ENCODE measurements at places on chromosomes 4 and X.
A peak's percentile ranks its signal among the peaks of the same experiment; 100 is the strongest.

DNA sequence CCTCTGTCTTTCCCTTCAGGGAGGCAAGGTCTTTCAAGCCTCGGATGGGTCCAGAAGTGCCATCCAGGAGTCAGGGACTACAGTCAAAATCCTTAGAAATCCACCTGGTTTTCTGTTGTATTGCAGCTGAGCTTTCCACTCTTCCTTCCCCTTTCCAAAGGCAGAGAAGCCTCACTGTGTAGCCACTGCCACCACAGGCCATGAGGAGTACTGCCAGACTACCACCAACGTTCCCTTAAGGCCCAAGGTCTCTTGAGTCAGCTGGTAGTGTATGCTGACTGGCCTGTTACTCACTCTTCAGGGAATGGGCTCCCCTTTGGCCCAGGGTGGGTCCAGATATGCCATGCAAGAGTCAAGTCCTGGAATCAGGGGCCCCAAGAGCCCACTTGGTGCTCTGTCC is 1454.1 kb downstream of the PCDH19 start:
- DNase-seq = no peak

GRCh38 chrX:128698573-128699181 is 646.5 kb upstream of the ACTRT1 start:
- no peak for DNase-seq

- peak; percentile 79 for DNase-seq
Observed at GRCh38 chr4:169009286-169010124, 550 bp downstream of the CBR4 start.

DNA sequence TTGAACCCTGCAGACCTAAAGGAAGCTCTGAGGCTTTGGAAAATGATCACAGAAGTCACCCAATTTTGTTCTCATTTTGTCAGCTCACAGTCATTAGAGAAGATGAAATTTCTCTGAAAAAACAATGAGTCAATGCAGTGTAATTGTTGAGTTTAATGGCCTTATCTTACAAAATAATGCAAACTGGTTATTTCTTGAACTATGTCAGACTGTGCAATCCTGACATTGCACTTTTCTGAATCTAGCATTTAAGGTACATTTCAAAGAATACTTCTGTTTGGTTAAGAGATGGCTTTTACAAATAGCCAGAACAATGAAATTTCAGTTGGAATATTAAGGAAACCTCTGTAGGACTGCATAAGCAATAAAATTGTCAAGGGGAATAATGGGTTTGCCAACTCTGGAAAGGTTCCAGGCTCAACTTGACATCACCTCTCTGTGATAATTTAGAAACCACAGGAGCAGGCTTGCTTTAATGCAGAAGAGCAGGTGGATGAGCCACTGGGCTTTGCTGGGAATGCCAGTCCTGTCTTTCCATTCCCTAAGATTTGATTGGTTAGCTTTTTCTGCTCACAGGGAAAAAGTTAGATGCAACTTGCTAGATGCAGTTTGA is 222.8 kb downstream of the FRMPD4 start:
- DNase-seq = no peak

GRCh38 chrX:97268182-97268680 is 384.5 kb downstream of the RPA4 start:
- no peak for DNase-seq

DNA sequence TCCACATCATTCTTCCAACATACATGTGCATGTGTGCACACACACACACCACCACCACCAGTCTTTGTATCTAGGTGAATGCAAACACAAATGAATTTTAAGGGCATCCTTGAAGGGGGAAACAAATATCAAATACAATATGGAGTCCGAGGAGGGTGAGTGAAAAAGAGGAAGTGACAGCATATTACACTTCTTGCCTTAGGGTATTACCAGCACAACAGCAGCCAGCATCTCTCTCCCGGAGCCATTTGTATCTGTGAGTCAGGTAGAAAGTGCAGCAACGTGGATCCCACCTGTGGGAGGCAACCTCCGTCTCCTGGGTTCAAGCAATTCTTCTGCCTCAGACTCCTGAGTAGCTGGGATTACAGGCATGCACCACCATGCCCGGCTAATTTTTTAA is 483.2 kb downstream of the SMARCA1 start:
- no peak for DNase-seq

DNA sequence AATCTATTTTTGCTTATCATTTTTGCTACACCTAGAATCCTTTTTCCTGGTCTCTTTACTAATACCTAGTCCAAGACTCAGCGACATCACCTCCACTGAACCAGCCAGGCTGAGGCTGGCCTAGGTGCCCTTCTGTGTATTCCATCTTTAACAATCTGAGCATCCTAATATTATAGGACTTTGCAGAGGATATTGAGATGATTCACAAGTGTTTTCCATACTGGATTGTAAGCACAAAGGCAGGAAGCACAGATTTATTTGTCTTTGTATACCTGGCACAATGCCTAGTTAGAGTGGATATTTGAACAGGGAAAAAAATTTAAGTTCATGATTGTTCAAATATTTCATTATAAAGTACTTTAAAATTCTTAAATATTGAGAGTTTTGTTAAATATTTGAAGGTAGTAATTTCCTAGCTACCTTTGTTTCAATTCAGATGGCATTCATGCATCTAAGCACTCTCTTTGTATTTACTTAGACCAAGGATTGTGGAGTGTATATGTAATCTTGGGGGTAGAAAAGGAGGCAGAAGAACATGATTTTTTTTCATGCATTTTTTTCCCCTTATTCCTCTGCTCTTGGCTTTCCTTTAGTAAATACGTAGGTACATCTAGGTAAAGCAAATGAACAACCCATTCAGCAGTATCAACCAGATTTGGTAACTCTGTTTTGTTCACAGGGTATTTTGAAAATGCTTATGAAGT is 18.4 kb downstream of the SMARCA5 start:
- no peak for DNase-seq

DNA sequence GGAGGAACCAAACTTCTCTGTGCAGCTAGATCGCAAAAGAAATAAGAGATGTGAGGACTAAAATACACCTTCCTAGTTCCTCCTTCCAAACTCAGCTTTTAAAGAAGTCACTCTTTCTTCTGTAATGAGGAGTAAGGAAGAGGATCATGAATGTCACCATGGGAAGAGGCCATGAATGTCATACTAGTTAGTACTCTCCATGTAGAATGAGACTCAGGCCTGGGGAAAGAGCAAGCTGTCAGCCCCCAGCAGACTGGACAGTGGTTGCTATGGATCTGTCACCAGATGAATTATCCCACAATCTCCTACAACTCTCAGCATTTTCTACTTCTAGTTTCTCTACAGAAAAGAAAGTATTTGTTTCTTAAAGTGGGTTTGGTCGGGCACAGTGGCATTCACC is 57.1 kb upstream of the PRDM8 start:
- DNase-seq = peak; percentile 64

- no peak for DNase-seq
Observed at GRCh38 chrX:119187298-119187697, 48.8 kb upstream of the PGRMC1 start.

DNA sequence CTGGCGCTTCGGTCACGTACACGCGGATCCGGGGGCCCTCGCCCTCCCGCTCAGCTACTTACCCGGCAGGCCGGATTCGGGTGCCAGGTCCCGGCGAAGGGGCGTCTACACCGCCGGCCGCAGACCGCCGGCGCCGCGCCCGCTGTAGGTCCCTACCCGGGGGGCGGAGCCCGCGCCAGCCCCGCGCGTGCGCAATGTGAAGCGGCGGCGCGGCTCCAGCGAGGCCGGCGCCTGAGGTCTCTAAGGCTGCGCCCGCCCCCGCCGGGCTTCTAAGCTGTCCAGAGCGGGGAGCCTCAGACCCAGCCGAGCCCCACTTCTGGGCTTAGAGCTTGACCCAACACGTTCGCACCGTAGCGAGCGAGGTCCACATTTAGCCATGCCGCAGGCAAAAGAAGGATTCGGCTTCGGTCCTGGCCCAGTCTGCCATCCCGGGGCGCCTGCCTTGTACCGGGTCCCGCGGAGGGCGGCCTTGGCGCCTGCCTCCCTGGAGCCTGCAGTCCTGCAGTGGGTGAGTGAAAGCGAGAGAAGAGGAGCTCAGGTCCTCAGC is at the start of gene ZNF518B:
Gene ZNF518B, minus strand, starts transcription at position 172 of the 547 bp plus-strand sequence. CDS start 11,098 bp downstream, outside the sequence.
- DNase-seq = peak; percentile 80

GRCh38 chrX:155334486-155335336 is at the start of gene CLIC2:
CLIC2 (minus strand) TSS chrX:155334614; CDS start chrX:155334427, 187 bp downstream.
- peak; percentile 40 for DNase-seq

GRCh38 chr4:176262243-176262642 is 6.8 kb downstream of the ASB5 start:
- DNase-seq = no peak

DNA sequence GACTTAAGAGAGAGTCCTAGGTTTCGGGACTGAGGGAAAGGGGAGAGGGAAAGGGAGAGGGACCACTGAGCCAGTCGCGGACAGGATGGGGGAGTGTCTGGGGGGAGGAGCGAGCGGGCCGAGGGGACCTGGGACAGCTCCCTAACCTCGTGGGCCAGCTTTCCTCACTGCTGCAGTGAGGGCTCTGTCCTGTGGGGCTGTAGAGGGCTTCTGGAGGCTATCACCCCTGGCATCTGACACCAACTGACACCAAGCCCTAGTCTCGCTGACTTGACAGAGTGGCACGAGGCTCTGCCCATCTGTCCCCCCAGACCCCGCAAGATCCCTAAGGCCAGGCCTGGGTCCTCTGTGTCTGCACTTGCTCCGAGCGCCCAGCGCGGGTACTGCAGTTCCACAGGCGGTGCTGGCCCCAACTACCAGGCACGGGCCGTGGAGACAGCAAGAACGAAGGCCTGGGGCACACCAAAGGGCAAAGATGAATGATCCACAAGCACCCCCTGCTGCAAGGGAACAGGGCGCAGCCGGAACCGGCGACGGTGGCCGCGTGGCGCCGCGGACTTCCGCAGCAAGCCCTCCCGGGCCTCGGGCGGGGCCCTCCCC is 465 bp downstream of the HAUS7 start:
- DNase-seq = peak; percentile 41

DNA sequence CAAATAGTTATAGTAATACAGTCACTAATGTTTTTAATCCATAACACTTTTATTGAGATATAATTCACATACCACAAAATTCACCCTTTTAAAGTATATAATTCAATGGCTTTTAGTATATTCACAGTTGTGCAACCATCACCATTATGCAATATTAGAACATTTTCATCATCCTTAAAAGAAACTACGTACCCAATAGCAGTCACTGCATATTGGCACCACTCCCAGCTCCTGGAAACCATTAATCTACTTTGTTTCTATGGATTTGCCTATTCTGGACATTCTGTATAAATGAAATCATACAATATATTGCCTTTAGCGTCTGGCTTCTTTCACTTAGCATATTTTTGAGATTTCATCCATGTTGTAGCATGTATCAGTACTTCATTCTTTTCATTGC is 99.3 kb downstream of the AMMECR1 start:
- peak; percentile 22 for DNase-seq

DNA sequence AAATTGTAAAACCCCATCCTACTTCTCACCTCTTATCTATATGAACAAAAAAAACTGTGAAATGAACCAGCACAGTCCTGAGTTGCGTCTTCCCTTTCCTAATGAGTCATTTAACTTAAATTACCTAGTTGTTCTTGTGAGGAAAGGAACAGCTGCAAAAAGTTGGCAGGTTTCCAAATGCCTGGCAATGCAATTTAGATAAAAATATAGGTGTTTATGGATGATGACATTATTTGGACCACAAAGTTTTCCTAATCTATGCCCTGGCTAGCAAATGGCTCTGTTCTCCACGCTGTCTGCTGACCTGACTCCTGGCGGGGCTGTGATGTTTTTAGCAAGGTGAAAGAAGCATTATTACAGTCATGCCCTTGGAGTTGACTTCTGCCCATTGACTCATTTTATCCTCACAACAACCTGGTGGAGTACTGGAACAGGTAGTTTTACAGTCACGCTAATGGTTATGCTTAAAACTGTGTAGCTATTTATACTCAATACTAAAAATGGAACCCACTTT is 29.8 kb upstream of the RELL1 start:
- DNase-seq = peak; percentile 14

DNA sequence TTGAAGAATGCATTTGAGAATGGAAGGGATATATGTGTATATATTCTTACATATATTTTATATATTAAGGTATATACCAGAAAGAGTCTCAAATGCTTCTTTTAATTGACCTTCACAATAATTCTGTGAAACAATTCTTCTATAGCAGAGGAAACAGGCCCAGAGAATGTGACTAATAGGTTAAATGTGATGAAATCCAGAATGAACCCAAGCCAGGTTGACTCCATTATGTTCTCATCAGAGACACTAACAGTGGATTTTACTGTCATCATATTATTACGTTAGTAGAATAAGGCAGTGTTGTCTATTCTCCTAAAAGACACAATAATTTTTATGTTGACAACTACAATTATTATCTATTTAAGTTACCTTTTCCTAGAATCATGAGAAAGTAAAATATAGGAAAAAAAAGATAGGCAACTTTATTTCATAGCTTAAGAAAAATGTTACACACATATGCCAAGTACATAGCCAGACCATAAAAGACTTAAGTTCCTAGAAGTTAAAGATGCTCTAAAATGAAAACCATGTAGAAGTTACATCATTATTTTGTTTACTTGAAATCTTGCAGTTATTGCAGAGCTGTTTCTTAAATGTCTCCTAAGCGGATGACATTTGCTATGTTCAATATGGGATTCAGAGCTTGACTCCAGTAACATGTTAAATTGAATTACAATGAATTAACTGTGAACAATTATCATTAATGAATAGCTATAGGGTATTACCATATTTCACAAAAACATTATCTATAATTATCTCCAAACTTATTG is 56.2 kb upstream of the ANKRD50 start:
- DNase-seq = no peak
